ENCODE measurements at places on chromosomes 2 and 18.

DNA sequence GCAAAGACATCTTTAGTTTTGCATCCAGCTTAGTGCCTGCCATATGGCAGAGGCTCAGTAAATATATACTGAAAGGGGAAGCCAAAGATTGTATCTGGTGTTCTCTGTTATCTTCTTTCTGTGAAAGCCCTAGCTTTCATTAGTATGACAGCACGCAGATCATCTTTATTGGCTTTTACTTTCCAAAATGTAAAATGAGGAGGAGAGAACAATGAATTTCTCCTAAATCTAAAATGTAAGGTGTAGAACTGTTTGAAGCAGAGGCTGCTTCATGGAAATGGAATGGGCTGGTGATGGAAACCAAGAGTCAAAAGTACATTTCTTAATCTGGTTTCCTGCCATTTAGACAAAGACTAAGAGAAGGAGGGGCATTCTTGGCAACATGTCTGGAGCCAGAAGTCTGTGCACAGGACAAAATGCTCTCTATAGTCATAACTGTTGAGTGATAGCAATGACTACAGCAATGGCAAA lies 1029.9 kb upstream of the PIK3C3 start:
- no peak for DNase-seq

GRCh38 chr18:72700961-72701710 lies 157.0 kb upstream of the CBLN2 start:
- DNase-seq, result peak; percentile 25

GRCh38 chr2:10338270-10339188 lies 35.8 kb downstream of the HPCAL1 start:
- DNase-seq, result no peak

GRCh38 chr2:28463893-28464292 lies 32.0 kb upstream of the PLB1 start:
- no peak for DNase-seq

- no peak for DNase-seq
These were observed 589.2 kb upstream of the ZEB2 start for GRCh38 chr2:145108959-145109710.

DNA sequence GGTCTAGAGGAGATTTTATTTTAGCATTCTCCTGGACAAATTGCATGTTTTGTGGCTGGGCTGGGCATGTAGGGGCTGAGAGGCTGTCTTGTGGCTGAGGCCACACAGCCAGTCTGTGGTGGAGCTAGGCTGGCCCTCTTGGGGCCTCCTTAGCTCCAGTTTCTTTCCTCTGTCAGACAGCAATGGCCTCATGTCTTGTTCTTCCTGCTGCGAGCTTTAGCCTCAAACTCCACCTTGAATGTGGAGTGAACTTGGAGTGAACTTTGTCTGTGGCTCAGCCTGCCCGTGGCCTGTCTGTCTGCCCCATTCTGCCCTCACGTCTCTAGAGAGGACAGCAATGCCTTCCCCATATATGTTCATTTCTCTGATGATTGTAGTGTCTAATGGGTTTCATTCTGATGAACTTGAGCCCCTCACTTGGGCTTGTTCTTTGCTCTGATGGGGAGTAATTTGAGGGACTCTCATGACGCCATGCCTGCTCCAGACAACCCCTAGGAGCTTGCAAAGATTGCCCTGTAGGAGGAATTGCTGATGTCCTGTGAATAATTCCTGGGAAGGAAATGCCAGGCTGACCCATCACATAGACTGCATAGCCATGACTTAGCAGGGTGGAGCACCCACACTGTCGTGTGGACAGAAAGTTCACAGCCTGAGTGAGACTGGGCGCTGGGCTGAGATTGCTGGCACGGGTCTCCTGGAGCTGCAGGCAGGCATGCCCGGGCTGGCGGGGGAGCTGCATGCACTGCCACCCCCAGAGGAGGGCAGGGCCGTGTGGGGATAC lies 42.6 kb downstream of the ASAP2 start:
- no peak for DNase-seq

DNA sequence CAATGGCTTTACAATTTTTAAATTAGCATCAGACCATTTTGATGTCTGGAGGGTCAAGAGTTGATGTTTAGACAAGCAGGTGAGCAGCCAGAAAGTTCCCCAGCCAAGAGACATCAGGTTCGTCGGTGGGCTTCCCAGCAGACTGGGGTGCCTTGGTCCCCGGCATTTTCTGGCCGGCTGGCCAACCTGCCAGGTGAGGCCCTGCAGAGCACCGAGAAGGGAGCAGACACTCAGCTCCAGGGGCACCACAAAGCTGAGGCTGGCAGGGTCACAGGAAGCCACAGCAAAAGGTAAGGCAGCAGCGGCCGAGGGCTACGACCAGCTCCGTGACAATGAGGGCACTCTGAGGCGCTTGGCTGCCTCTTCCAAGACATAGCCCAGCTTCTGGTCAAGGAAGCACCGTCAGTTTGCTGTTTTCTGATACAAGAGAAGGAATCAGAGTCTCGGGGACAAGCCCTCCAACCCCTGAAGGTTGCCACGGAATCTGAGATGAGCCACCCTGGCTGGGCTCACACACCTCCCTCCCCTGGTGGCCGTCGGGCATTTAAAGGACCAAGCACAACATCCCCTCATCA lies 229.0 kb downstream of the MGAT5 start:
- DNase-seq, result no peak

GRCh38 chr2:11998218-11998617 lies 251.8 kb downstream of the LPIN1 start:
- DNase-seq, result no peak

- DNase-seq, result no peak
These were observed 16.3 kb downstream of the TEX51 start for GRCh38 chr2:126914811-126915500.

- no peak for DNase-seq
These were observed 553.8 kb downstream of the PIK3C3 start for GRCh38 chr18:42508683-42509296.

DNA sequence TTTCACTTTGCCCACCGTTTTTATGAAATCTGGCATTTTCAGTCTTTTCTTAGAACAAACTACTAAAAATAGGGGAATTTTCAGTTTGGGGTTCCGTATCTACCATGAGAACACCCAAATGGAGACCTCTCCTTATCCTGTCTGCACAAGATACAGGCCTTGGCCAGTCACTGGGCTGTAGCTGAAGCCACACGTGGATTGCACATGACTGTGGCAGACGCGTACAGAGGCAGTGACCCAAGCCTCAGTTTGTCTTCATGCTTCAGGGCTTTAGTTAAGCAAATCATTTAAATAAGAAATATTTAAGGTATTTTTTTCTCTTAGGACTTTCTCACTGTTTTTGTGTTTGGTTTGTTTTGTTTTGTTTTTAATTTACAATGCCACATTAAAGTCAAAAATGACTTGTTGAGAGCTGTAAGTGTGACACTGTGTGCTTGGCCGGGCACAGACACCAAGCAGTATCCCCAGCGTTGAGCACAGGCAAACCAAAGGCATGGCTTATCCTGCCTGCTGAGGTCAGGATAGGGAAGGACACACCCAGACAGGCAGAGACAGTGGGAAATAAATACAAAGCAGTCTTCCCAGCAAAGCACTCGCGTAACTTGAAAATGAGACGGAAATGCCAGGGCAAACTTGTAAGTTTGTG lies 53.3 kb downstream of the TRAPPC12 start:
- DNase-seq, result no peak

DNA sequence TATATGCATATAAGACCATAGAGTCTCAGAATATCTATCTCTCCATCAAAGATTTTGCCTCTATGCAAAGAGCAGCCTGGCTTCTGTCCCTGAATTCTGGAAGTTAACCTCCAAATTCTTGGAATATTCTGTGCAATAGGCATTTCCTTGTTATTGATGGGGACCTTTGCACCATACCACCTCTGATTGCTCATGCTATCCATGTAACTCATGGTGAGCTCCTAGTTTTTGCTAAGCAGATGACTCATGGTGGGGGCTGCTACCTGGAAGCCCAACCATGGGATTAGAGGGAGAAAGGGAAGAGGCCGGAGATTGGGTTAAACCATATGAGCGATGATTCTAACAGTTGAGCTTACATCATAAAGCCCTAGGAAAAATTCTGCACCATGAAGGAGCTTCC lies 310.2 kb upstream of the FIGN start:
- DNase-seq, result no peak

GRCh38 chr2:15307526-15307925 lies 253.6 kb downstream of the NBAS start:
- DNase-seq, result no peak

- no peak for DNase-seq
These were observed 7.3 kb downstream of the TMEM17 start for GRCh38 chr2:62498739-62499138.

Data from NCI-H1417 treated with DMSO at 0.1 percent for 48 hours (cell line).